ENCODE measurements at places on chromosomes 3 and 15.

DNA sequence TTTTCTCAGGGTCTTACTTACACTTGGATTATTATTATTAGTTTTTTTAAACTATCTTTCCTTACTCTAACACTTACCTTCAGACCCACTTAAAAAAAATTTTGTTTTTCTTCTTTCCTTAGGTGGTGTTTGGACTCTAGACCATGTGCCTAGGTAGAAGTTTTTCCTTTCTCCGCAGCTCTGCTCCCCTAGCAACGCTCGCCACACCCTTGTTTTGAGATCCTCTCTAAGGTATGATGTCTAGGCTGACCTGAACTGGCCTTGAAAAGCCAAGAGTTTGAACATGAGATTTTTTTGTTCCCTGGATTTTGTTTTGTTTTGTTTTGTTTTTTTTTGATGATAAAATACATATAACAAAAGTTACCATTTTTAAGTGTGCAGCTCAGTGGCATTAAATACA lies 16.2 kb downstream of the ZNF592 start:
- DNase-seq = no peak

- DNase-seq = no peak
These were observed 490 bp downstream of the TOMM70 start for GRCh38 chr3:100400419-100400779.

GRCh38 chr15:100711516-100712021 lies 109.2 kb downstream of the ASB7 start:
- no peak for DNase-seq

DNA sequence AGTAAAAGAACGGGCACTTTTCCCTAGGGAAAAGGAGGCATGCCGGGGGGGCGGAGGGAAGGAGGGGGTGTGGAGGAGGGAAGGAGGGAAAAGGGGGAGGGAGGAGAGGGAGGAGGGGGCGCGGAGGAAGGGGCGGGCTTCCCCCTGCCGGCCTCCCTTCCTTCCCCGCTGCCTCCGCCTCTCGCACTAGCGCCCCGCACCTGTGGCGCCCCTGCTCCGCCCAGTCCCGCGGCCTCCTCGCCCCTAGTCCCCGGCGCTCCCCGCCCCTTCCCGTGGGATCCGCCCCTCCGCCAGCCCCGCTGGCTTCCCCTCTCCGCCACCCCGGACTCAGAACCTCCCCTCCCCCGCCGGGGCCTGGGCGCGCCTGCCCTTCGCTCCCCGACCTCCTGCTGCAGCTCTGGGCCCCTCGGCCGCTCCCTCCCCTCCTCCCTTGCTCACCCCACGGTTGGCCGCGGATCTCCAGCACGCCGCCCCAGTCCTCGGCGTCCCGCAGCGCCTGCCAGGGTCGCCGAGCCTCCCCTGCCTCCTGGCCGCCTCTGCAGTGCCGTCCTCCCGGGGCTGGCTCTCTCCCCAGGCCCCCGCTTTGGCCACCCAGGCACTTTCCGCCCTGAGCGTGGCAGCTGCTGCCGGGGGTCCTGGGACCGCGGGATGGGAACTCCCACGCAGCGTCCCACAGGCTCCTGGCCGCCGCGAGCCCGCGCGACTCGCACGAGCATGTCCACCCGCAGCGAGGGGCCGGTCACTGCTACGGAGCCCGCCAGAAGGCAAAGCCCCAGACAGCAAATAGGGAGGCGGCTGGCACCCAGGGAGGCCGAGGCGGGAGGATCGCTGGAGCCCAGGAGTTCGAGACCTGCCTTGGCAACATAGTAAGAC lies 147.4 kb downstream of the TJP1 start:
- DNase-seq = peak; percentile 71

DNA sequence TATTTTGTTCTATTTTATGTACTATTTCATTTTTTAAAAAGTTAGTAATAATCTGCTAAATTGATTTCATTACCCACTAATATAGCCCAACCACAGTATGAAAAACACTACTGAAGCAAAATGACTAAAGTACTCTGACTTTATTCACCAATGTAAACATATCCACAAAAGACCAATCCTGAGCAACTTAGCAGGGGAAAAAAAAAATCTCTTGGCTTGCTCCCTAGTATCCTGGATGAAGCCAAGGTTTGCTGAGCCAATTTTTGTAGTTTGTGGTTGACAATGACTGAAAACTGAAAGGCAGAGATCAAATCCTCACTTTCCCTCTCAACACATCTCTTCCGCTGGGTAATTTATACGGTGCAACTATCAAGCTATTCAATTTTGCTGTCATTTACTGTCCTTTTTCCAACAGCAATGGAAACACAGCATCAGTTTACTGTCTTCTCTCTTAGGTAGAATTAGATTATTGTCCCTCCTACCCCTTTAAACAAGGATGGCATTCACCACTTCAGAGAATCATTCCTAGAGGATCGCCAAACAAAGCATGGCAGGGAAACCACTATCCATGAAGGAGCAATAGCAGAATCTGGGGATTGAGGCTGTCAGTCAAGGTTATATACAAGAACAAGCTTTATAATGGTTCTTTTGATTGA lies 149.7 kb downstream of the THRB start:
- no peak for DNase-seq

GRCh38 chr3:78751266-78751665 lies 1016.5 kb downstream of the ROBO1 start:
- no peak for DNase-seq

- DNase-seq = no peak
These were observed 37.3 kb downstream of the SLC2A2 start for GRCh38 chr3:170989100-170989648.

Measured in cortex of kidney (tissue), 1 donor.